ENCODE measurements at places on chromosomes 7 and 10.

DNA sequence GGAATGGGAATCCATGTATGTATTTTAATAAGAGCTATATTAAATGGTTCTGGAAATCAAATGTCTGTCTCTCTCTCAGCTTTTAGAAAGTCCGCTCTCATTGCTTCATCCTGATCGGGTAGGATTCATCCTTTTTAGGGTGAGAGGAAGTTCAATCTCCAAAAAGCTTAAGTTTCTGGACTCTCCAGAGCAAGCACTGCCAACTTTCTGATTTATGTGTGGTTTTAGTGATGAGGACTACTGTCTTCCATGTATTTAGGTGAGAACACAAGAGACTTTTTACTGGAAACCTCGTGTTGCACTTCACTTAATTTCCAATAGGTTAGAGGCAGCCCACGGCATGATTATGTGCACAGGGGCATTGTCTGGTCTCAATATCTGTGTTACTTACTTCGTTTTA, 267.9 kb downstream of the SUGCT start:
- DNase-seq, result no peak

- no peak for DNase-seq
Measured at GRCh38 chr10:1658658-1659057, 78.7 kb downstream of the ADARB2 start.

- no peak for DNase-seq
Measured at GRCh38 chr7:32462977-32463376, 27.2 kb downstream of the LSM5 start.

DNA sequence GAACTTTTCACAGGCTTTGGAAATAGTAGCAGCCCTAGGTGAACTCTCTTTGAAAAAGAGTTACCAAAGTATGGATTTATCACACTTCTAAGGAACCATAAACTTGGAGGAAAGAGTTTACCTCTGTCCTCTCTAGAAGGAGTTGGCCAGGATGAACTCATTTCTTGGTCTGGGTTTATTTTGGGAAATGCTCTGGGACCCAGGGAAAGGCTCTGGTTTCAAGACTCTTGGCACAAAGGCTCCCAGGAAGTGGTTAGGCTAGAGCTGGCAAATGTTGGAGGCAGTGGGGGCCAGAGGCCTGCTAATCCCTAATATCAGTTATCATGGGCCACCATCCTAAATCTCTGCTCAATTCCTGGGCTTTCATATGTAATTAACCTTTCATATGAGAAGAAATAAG, 36.3 kb upstream of the CDK6 start:
- no peak for DNase-seq

- no peak for DNase-seq
Measured at GRCh38 chr7:69696686-69697685, 98.7 kb downstream of the AUTS2 start.

DNA sequence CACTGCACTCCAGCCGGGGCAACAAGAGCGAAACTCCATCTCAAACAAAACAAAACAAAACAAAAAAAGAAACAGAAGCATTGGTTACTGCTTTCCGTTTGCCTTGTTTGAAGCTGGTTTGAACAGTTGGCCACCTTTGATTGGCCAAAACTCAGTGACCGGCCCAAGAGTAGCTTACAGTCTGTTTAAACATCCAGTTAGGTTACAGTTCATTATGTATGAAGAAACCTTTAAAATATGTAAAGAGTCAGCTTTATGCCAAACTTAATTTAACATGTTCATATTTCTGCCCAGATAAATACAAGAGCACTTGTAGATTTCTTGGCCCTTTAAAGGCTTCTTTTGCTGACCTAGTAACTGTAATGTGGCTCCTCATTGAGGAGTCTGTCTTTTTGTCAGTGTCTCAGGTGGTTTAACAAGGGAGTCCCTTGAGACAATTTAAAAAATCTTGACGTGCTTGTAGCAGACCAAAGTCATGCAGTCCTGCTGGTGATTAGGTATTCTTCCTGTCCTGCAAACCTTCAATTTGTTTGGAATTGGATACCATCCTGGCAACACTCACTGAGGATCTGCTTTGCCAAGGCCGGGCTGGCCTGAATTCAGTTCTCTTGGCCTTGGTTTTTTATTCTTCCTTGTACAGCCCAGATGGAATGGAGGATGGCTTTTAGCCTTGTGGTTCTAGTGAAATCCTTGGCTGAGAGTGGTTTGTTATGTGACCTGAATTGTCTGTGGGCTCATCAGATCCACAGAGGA, 128.9 kb downstream of the PLXDC2 start:
- DNase-seq, result no peak

Measured in activated CD8-positive, alpha-beta memory T cell treated with anti-CD3 and anti-CD28 coated beads for 24 hours (primary cell).